ENCODE measurements at places on chromosomes 1 and 21.

DNA sequence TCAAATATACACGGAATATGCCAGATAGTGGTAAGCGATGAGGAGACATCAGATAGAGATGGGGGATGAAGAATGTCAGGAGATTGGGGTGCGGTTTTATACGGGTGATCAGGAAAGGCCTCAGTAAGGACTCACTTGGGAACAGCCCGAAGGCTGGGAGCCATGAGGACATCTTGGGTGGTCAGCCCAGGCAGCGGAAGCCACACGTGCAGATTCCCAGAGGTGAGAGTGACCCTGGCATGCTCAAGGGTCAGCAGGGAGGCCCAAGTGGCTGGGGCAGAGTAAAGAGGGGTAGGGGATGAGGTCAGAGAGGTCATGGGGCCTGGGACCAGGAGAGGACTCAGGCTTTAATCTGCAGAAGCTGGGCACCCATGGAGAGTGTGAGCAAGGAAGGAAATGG lies 106.6 kb downstream of the MATN1 start:
- no peak for DNase-seq

DNA sequence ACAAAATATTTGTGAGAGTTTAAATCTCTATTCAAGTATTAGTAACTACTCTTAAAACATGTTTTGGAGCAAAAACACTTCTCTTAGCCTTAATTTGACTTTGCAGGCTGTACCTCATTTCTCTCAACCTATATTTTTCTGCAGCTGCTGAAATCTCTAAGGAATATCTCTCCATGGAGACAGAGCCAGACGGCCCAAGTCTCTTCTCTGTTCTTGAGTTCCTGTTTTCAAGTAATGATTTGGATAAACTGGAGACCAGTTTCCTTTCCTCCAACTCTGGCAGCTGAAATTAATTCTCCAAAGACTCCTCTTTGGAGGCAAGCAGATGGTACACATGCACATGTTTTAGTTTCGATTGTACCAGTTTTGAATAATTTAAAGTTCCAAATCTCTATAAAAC lies 659.7 kb upstream of the NEGR1 start:
- no peak for DNase-seq

DNA sequence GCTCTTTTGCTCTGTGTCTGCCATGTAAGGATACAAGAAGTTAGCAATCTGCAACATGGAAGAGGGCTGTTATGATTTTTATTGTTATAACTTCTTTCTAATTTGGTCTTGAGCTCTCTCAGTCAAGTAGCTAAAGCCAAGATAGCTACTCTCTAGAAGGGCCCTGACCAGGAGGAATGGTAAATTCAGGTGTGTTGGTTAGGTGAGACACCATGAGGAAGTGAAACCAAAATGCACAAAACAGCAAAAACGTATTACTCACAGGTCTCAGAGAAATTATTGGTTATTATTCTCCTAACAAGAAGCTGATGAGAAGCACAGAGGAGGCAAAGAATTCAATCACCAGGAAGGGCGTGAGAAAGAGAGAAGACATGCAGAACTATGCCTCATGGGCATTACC lies 51.8 kb upstream of the INSL5 start:
- DNase-seq, result no peak

GRCh38 chr21:46161633-46162592 lies 6.5 kb upstream of the FTCD start:
- DNase-seq, result no peak

- DNase-seq, result peak; percentile 32
Measured at GRCh38 chr1:13809461-13810159, 109.6 kb downstream of the PRDM2 start.

DNA sequence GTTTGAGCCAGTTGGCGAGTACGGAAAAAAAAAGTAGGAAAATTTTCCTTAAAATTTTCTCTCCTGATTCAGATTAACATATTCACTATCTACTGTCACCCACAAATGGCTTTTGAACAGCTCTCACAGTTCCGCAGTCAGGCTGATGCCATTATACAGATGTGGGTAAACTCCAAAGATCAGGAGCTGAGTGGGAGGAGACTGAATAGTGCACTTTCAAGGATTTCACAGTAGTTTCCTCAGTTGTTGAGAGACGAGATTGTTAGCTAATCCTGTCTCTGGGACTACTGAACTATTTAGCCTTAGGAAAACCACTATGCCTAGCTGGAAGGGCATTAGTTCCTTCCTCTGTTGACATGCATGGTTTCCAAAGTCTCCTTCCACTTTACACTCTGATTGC lies 3.2 kb upstream of the DISP1 start:
- DNase-seq, result no peak

GRCh38 chr1:244273845-244274619 lies 177.7 kb downstream of the ADSS2 start:
- DNase-seq, result peak; percentile 13

GRCh38 chr21:36696390-36697059 lies 2.4 kb upstream of the SIM2 start:
- DNase-seq, result no peak

GRCh38 chr21:15138490-15138889 lies 73.7 kb upstream of the NRIP1 start:
- no peak for DNase-seq

GRCh38 chr1:75079538-75080290 lies 54.5 kb upstream of the LHX8 start:
- no peak for DNase-seq

- no peak for DNase-seq
Measured at GRCh38 chr1:1120096-1120495, 4.2 kb upstream of the C1orf159 start.

GRCh38 chr1:80607064-80607463 lies 1193.7 kb upstream of the ADGRL2 start:
- DNase-seq, result no peak

- DNase-seq, result no peak
Measured at GRCh38 chr1:26434161-26434752, 2.1 kb downstream of the DHDDS start.
